ENCODE measurements at places on chromosomes 2 and 18.

DNA sequence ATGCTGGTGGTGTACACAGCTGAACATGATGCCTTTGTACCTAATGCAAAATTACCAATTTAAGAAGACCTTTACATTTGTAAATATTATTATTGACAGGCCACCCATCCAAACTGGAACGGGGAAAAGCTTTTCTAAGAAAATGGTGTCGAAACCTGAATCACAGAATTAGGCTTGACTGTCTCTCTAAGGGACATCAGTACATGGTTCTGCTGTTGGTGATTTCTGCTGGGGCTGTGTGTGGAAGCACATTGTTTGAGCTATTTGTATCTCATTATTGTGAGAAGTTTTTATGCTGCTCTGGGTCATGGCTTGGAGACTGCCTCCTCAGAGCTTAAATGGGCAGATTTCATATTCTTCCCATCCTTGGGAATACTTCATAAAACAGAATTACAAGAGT lies 420.9 kb upstream of the POU3F3 start:
- no peak for DNase-seq

GRCh38 chr18:75090336-75090735 lies 118.6 kb downstream of the PTGR3 start:
- no peak for DNase-seq

- no peak for DNase-seq
These were observed 247.6 kb downstream of the RPRM start for GRCh38 chr2:153230977-153231376.

GRCh38 chr18:28711096-28711495 lies 534.2 kb upstream of the CDH2 start:
- no peak for DNase-seq

DNA sequence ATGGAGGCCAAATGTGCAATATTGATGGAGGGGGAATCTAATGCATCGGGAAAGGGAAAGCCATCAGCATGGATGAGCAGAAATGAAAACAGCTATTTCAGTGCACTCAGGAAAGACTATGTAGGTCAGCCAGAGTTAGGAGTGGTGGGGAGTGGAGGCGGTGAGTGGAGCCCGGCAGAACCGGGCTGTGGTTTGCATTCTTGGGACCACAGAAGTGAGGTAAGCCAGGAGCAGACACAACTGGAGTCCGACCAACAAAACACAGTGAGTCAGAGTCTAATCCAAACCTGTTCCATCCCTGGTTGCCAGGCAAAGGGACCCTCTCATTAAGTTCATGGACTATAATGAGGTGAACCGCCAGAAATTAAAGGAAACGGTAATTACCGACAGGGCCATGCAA lies 61.1 kb upstream of the RAB12 start:
- no peak for DNase-seq

DNA sequence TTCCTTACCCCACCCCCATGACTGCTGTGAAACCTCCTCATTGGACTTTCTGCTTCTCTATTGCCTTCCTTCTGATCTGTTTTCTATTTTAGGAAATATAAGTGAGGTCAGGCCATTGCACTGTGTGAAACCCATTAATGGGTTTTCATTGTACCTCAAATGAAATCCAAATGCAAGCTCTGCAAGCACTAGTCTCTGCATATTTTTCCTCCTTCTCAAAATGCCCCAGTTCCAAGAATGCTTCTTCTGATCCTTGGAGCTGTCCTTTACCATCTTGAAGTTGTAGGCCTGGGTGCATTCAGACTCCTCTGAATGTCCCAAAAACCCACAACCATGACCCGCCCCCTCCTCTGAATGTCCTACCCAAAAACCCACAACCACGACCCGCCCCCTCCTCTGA lies 8.2 kb downstream of the IL1A start:
- DNase-seq, result no peak

GRCh38 chr18:55229682-55230081 lies 270.4 kb upstream of the CCDC68 start:
- DNase-seq, result no peak

- no peak for DNase-seq
These were observed 36.1 kb downstream of the PSTPIP2 start for GRCh38 chr18:46035696-46036680.

DNA sequence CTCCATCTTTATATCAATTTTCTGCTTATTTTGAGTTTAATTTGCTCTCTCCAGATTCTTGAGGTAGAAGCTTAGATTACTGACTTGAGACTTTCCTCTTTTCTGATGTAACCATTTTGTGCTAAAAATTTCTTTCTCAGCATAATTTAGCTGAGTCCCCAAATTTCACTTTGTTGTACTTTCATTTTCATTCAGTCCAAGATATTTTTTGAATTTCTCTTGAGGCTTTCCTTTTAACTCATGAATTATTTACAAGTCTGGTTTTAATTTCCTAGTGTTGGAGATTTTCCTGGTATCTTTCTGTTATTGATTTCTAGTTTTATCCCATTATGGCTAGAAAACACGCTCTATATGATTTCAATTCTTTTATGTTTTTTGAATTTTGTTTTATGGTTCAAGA lies 144.7 kb upstream of the PGAP1 start:
- no peak for DNase-seq

DNA sequence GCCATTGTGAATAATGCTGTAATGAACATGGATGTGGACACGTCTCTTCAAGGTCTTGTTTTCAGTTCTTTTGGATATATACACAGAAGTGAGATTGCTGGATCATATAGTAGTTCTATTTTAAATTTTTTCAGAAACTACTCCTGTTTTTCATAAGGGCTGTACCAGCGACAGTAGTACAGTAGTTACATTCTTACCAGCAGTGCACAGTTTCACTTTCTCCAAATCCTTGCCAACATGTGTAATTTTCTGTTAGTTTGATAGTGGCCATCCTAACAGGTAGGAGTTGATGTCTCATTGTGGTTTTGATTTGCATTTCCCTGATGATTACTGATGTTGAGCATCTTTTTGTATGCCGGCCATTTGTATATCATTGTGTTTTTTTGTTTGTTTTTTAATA lies 81.7 kb downstream of the EPC2 start:
- DNase-seq, result no peak

- DNase-seq, result no peak
These were observed 24.6 kb upstream of the MC5R start for GRCh38 chr18:13799396-13799795.

GRCh38 chr18:49812286-49813068 lies 856 bp downstream of the ACAA2 start:
- DNase-seq, result no peak

DNA sequence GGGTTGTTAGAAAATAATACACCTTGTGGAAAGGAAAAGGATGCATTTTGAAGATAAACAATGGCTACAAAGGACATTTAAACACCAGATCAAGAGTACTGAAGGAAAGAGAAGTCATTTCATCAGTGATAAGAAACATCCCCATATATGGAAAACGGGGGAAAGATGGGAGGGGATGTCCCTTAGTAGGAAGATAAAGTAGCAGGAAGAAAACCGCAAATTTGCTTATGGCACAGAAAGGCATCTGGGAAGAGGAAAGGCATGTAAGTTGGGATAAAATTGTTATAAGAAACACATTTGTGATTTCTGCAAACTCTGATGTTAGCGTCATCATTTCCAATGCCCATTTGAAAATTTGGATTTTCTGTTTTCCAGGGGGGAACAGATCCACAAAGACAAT lies 10.5 kb upstream of the LYPD1 start:
- DNase-seq, result no peak

GRCh38 chr18:44758861-44759631 lies 78.4 kb downstream of the SETBP1 start:
- peak; percentile 1 for DNase-seq

GRCh38 chr2:178531168-178531567 lies 50.9 kb downstream of the PLEKHA3 start:
- no peak for DNase-seq

GRCh38 chr18:37654034-37654433 lies 88.4 kb upstream of the CELF4 start:
- DNase-seq, result no peak

DNA sequence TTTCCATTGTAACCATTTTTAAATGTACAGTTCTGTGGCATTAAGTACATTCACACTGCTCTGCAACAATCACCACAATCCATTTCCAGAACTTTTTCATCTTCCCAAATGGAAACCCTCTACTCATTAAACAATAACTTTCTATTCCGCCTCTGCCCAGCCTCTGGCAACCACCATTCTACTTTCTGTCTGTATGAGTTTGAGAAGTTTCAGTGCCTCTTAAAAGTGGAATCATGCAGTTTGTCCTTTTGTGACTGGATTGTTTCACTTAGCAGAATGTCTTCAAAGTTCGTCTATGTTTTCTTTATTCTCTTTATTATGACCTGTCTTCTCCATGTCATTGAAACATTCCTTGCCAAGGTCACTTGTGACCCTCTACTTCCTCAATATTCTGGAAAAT lies 22.0 kb upstream of the PELI1 start:
- DNase-seq, result no peak

- DNase-seq, result no peak
These were observed 42.9 kb upstream of the TUBA3E start for GRCh38 chr2:130241041-130241707.

DNA sequence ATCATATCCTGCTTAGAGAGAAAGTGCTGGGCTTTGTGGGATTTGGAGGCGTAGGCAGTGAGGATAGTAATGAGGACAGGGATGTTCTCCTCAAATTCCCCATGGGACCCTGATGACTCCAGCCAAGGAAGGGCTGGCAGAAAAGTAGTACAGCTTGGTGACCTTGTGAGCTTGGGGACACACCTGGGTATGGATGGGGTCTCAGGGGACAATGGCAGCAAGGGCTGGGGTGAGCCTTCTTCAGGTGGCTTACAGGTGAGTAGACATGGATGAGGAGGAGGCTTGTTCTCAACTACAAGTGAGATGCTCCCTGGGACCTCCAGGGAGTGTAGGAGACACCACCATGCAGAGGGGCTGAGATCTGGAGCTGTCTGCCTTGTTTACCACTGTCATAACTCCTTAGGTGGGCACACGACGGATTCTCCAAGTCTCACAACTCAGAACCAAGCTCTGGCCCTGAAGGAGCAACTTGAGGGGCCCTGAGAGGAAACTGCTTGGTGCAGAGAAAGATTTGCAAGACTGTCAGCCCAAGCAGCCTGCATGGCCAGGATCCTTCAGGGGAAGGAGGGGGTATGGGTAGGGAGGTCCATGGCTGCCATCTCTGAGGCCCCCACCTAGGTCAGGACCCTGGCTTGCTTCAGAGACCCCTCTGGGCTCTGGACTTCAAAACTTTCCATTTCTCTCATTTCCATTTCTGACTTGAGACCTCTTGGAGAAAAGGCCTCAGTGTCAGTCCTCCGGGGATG lies 262.8 kb downstream of the DYSF start:
- no peak for DNase-seq

- no peak for DNase-seq
These were observed 87.7 kb downstream of the SPRED2 start for GRCh38 chr2:65344689-65345088.

DNA sequence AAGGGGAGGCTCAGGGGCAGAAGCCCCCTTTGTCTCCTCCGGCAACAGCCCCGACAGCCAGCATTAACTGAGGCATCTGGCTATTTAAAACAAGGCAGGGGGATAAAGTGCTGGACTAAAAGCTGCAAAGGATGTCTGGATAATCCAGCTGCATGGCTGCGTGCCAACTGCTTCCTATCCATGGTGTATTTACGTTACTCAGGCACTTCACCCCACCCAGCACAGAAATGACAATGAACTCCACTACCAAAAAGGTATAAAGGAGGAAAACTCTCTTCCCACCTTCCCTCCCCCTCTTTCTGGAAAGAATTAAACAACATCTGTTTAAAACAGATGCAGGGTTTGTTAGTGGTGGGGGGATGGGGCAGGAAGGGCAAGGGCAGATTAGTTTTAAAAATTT lies 82.5 kb downstream of the SPRED2 start:
- DNase-seq, result no peak

DNA sequence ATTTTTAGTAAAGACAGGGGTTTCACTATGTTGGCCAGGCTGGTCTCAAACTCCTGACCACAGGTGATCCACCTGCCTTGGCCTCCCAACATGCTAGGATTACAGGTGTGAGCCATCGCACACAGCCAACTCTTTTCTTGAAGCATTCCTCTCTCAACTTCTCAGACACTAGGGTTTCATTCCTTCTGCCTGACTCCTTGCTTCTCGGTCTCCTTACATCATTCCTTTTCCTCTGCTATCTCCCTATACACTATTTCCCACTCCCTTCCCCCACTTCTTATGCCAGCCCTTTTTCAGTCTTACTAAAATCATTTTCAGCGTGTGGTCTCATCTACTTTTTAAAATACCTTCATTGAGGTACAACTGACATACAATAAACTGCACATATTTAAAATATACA lies 6.1 kb downstream of the SOS1 start:
- no peak for DNase-seq

DNA sequence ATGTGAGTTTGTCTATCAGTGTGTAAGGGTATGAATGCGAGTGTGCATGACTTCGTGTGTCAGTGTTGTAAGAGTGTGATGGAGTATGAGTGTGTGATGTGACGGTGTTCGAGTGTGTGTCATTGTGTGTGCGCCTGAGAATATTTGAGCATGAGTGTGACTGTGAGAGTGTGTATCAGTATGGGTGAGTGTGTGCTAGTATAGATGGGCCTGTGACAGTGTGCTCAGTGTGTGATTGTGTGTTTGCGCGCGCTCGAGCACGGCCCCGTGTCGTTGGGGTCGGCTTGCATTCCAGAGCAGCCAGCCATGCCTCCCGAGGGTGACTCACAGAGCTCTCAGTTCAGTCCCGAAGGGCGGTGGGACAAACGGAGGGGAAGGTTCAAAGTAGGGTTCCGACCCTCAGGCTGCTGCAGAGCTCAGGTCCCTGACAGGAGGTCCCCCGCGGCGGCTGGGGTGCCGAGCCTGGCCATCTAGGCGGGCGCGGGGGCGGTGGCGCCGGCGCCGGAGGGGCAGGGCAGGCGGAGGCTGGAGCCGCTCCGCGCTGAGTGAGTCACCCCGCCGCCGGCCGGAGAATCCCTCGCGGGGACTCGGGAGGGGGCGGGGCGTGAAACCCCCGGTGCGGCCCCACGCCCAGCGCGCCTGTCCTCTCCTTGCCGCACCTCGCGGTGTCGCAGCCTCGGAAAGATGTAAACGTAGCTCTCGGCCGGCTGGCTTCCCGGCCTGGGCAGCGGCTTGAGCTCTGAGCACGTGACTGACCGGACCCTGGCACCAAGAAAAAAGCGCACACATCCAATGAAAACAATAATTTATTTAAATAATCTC lies 3.8 kb downstream of the DLX2 start:
- no peak for DNase-seq

DNA sequence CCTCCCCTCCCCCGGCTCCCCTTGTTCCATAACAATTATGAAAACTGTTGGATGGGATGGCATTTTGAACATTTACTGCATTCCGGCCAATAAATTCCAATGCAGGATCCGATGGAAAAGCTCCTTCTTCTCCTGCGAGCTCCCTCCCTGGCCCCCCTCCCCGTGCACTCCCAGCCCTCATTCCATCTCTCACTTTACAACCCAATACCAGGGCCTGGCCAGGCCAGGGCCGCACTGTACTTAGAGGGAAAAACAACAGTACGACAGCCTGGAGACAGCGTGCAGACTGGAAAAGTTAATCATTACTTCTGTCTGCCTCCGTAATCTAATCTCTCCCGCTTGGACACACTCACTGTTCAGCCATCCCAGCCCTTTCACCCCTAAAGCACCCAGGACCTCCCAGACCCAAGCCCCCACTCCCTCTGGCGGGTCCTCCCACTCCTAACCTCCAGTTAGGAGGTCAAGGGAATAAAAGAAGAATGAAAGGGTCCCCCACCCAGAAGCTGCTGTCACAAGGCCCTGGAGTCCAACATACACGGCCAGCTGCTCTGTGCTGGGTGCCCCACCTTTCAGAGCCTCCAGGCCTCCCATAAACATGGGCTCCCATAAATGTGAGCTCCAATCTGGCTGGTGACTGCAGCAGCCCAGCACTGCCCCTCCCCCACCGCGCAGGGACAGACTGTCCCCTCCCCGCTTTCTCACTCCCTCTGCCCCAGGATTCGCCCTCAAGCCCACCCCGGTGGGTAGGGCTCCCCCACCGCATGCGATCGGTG lies 20.6 kb downstream of the SMAD7 start:
- DNase-seq, result no peak

GRCh38 chr2:240400371-240401161 lies 34.9 kb upstream of the GPC1 start:
- DNase-seq, result no peak

Measured in effector memory CD8-positive, alpha-beta T cell (primary cell).